Stimulated activated CD4-positive, alpha-beta T cell treated with anti-CD3 and anti-CD28 coated beads, TNF-alpha, amount 100 ng/mL, for 1 hour (primary cell): ENCODE measurements at places on chromosomes 11 and 22.

GRCh38 chr22:46004105-46004866 is 27.3 kb upstream of the WNT7B start:
- no peak for DNase-seq

GRCh38 chr11:74417860-74418508 is 19.8 kb upstream of the PGM2L1 start:
- DNase-seq, result no peak

- DNase-seq, result no peak
Measured at GRCh38 chr22:40504285-40505249, 132.0 kb downstream of the MRTFA start.

DNA sequence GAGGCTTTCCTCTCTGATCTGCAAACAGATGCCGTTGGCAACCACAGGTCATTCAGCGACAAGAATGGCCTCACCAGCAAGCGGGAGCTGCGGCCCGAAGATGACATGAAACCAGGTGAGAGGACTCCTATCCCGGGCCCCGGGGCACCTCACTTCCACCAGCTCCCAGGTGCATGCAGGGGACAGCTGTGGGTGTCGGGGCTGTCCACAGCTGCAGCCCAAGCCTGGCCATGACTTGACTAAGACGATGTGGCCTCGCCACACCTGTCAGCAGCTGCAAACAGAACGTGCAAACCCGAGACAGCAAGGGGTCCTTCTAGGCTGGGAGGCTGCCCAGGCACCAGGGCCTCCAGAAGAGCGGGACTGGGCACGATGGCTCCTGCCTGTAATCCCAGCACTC is 3.6 kb downstream of the GAL start:
- DNase-seq, result no peak

GRCh38 chr22:47443836-47444745 is 681.6 kb downstream of the TBC1D22A start:
- DNase-seq, result no peak

GRCh38 chr22:47801541-47802245 is 1039.2 kb downstream of the TBC1D22A start:
- no peak for DNase-seq

- no peak for DNase-seq
Measured at GRCh38 chr11:111923351-111923788, 4.7 kb downstream of the C11orf52 start.

DNA sequence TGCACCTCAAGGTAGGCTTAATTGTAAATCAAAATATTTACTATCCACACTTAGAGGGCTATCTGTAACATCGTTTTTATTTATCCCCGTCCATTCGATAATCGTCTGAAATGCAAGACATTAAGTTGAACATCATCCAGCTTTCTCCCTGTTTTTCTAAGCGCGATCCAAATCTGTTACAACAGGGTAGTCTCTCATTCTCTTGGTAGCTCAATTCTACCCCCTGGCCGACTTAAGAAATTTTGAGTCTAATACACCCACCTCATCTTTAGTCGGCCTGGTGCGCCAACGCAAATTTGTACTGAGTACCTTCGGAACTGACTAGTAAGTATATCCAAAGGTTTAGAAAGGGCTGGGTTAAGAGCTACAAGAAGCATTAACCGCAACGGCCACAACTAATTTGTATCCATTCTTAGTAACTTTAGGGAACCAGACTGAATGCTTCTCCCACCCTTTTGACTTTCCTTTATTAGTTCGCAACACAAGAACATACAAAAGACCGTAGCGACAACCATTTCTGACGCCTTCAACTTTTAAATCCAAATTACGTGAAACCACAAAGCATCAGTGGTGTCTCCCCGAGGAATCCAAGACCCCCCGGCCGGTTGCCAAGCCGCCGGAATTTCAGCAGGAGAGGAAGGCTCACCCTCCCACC is 1.0 kb upstream of the ZNF143 start:
- DNase-seq, result no peak

GRCh38 chr11:130426837-130427341 is 1.5 kb downstream of the ADAMTS8 start:
- no peak for DNase-seq

- DNase-seq, result no peak
Measured at GRCh38 chr11:469684-470560, 19.8 kb downstream of the PTDSS2 start.

DNA sequence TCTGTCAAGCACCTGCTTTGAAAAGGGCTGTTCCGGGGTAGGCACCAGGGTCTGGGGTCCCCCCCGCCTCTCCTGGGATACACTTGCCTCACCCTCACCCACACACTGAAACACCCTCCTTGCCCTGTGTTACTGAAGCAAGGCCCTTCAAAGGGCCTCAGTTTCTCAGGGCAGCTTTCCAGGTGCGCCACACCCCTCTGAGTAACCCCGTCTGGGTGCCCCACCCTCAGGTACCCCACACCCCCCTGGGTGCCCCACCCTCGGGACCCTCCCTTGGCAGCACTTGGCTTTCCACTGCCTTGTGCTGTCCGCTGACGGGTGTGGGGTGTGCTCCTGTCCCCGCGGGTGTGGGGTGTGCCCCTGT is 413.6 kb downstream of the TBC1D22A start:
- DNase-seq, result no peak

DNA sequence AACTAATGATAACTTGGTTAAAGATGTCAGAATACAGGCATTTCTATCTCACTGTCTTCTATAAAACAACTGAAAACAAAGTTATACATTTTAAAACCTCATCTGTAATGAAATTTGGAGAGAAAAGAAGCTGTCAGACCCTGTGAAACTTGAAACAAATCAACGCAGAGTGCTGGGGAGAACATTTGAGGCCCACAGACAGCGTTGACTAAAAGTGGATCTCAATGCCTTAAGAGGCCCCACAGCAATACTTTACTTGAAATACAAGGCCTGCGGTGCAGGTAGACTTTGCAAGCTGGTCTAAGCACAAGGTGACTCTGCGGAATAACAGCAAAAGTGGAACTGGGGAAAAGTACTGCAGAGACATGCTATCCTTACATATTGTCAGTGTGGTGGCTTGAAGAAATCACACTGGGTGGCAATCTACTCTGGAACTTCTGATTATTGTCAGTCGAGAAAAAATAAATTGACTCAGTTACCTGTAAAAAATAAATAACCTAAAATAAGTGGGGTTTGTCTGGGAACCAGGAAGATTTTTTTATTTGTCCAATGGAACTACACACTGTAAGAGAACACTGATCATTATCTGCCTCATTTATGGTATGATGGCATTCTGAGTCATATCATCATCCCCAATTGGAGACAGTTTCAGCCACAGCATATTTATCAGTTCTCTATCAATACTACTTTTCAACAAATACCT is 138.9 kb downstream of the LUZP2 start:
- no peak for DNase-seq

DNA sequence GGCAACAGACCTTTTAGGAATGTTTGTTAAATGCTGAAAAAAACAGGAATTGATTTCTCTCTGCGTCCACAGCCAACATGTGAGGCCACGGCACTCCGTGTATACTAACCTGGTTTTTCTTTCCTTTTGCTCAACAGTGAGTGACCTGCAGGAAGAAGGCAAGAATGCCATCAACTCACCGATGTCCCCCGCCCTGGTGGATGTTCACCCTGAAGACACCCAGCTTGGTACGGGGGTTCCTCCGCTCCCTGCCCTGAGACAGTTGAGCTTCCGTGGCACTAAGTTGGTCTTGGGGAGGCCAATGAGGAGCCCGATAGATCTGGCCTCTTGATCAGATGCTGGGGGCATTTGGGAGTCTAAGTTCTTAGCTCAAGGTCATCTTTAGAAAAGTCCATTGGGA is 69.7 kb downstream of the PARVB start:
- no peak for DNase-seq

- DNase-seq, result no peak
Measured at GRCh38 chr11:93188726-93189125, 9.1 kb downstream of the SLC36A4 start.

- no peak for DNase-seq
Measured at GRCh38 chr11:100774859-100775258, 87.8 kb downstream of the ARHGAP42 start.

DNA sequence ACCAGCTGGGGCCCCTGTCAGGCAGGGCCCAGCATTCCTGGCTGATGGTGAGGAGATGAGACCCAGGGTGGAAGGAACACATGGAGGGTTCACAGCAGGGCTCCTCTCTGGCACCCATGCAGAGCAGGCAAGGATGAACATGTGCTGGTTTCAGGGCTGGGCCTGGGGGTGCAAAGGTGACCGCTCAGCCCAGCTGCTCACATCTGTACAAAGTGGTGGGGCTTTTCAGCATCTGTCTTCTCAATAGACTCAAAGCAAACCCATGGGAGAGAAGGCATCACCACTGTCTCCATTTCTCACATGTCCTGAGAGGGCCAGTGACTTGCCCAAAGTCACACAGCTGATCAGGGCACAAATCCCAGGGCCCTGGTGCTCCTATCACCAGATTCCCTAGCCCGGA is 27.3 kb upstream of the TCF20 start:
- no peak for DNase-seq

DNA sequence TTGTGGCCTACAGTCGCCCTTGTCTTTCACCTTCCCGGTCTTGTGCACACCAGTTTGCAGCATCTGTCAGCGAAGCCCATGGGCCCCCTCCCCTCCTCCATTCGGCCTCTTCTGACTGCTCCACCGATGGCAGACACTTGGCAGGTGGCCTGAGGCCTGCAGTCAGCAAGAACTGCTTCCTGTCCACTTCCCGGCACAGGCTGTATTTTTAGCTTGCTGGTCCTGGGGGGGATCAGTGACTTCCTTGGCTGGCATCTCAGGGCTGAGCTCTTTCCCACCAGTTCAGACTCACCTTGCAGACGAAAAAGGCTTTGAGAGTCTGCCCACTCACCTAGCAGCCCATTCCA is 106.4 kb downstream of the SYN3 start:
- no peak for DNase-seq

DNA sequence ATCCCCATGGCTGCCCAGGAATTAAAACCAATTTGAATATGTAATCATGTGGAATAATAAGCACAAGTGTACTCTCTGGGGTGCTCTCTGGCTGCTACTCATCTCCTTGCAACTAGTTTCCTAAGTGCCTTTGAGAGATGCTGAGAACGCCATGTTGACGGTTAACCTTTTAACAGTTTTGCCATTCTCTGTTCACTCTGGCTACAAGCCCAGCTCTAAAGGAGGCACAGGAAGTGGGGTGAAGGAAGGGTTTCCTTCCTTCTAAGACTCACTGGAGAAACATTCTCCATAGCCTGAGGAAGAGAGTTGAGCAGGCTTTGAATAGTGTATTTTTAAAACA is 122.0 kb upstream of the ZC3H12C start:
- no peak for DNase-seq

GRCh38 chr11:58289266-58289665 is 21.2 kb upstream of the OR10W1 start:
- no peak for DNase-seq

- DNase-seq, result no peak
Measured at GRCh38 chr11:44243086-44243485, 66.9 kb downstream of the ALX4 start.

DNA sequence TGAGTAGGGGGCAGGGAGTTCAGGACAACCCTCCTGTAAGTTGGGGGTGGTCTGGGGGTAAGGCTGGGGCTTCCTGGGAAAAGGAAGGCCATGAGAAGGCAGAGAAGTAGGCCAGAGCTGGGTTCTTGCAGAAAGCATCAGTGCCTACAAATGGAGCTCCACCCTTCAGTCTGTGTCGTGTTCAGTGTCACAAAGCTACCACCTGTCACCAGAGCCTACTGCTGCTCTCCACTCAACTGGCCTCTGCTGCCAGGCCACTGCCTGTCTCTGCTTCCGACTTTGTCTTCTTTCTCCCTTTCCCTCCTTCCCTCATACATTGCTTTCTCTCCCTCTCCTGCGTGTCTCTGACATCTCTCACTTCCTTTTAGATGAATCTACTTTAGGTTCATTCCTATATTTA is 3.4 kb upstream of the WBP2NL start:
- DNase-seq, result no peak

DNA sequence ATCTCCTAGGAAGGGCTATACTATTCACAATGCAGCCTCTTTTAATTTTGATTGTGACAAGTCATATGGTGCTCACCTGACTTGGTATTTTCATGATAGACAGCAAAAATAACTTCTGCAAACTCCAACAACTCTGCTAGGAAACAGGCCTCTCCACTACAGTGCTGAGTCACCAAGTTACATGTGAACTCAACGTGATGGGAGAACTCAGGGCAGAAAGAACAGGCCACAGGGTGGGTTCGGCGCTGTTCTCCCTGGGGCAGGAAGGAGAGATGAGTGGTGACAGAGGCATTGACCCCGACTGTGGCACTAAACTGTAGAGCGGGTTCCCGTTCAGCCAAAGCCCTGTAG is 76.6 kb upstream of the UCP3 start:
- DNase-seq, result no peak

DNA sequence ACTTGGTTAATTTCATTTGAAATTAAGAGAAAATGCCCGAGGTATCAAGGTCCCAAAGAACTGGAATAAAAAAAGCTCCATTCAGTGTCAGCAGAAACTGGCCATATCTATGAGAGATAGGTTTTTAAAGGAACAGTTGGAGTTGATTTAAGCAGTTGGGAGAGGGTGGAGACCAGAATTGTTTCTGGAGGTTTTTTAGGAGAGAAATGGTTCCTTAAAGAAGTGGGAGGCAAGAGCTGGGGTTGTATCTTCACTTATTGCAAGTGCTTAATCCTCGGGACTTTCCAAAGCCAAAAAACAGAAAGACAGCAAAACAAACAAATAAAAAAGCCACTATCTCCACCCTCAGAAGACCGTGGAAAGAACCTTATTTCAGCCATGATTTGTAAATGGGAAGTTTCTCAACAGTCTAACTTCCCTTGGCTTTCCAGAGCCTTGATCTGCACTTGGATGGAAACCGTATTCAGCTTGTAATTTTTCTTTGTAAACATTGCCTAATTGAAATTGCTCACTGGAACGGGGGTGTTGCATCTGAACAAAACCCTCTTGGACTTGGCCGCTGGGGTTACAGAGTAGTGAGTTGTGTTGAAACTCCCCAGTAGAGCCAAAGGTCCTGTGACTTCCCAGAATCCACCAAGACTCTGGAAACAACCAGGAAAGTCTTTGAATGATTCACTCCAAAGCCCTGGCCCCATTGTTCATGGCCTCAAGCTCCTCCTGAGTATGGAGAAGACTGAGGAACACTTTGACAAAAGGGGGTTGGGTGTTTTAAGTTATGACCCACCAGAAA is 115.6 kb downstream of the SLC1A2 start:
- no peak for DNase-seq

DNA sequence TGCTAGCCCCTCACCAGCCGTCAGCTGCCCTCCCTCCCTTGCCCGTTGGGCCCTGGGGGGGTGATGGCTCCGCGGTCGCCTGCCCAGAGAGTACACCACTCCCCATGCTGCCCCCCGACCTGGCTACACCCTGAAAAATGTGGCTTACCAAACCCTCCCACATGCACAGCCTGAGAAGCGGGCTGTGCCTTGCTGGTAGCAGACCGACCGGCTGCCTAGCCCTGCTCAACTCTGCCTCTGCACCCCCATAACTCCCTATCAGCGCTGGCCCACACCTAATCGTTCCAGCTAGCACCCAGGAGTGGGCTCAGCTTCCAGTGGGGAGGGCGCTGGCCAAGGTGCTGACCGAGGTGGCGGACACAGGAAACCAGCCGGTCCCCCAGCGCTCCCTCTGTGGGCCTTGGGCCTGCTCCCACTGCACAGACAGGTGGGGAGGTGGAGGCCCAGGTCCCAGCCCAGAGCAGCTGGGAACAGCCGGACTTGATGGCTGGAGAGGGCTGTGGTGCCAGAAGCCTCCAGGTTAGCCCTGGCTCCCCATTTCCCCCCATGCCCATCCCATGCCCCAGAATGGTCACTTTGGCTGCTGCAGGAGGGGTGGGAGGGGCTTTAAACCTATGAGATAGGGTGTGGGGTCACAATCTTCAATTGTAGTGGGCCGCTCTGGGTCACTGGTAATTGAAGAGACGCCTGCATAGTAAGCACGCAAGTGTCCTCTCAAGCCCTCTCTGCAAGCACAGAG is 32.1 kb upstream of the PRODH start:
- DNase-seq, result no peak

GRCh38 chr11:99671808-99672409 is 651.2 kb downstream of the CNTN5 start:
- no peak for DNase-seq
